ENCODE measurements at places on chromosomes 4 and X.

GRCh38 chrX:314049-314448 lies 4.5 kb downstream of the GTPBP6 start:
- no peak for DNase-seq

GRCh38 chr4:89242864-89243732 lies 64.5 kb downstream of the GPRIN3 start:
- no peak for DNase-seq

GRCh38 chr4:143380629-143381028 lies 44.0 kb downstream of the GAB1 start:
- no peak for DNase-seq

- no peak for DNase-seq
These were observed 107.8 kb upstream of the SCML1 start for GRCh38 chrX:17629519-17629918.

DNA sequence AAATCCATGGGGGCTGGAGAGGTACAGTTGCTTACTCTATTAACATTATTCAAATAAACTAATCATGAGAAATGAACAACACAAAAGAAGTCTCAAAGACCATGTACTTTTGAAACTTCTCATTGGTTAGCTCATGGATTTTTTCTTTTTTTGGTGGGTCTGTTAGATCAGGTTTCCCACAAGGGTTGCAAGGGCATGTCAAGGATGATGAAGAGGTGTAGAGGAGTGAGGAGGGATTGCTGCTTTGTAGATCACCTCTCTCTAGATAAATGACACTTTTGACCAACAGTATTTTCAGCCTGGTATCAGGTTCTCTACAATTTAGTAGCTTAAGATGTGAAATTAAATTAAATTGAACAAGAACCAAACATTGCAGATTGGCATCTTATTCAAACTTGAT lies 417.9 kb upstream of the AGA start:
- no peak for DNase-seq

DNA sequence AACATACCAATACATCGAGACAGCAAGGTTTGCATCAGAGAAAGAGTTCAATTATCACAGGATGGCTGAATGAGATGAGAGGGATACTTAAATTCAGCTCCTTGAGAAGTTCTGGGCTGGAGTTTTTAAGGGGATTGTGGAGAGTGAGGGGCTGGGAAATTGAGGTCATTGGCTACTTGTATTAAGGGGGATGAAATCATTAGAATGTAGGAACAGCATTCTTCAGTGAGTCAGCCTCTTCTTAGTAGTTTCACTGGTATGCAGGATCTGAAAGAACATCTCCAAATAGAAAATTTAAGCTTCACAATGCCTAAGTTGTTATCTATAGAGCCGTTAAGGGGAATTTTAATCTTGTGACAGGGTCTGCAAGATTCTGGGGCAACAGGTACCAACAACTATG lies 211.6 kb upstream of the TAPT1 start:
- no peak for DNase-seq

- no peak for DNase-seq
These were observed 80.2 kb downstream of the SH2D1A start for GRCh38 chrX:124426288-124427169.

- no peak for DNase-seq
These were observed 33.8 kb upstream of the NAP1L5 start for GRCh38 chr4:88731381-88731780.

GRCh38 chr4:128284317-128284716 lies 3.3 kb downstream of the PGRMC2 start:
- DNase-seq = no peak

- DNase-seq = no peak
These were observed 167.2 kb downstream of the STK32B start for GRCh38 chr4:5218376-5219069.

GRCh38 chr4:131370846-131371245 lies 1778.2 kb upstream of the PCDH10 start:
- DNase-seq = no peak

DNA sequence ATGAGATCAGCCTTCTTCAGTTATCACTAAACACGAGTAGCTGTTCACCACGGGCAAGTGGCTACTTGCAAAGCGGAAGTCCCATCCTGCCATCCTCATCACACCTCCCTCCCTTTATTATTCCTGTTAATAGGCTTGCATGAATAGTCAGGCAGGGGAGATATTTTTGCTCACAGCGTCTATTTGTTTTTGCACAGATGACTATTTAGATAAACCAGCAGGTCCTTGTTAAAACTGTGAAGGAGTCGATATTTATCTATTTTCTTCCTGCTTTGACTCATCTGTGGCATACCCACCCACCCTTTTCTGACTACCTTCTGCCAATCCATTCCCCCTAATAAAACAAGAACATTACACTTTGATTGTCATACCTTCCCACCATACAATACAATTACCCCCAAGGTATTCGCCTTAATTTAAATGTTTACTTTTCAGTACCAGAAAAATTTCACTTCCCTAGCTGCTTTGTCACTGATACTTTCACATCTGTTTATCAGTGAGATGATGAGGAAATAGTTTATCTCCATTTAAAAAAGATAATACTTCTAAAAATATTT lies 96.6 kb upstream of the BANK1 start:
- no peak for DNase-seq

DNA sequence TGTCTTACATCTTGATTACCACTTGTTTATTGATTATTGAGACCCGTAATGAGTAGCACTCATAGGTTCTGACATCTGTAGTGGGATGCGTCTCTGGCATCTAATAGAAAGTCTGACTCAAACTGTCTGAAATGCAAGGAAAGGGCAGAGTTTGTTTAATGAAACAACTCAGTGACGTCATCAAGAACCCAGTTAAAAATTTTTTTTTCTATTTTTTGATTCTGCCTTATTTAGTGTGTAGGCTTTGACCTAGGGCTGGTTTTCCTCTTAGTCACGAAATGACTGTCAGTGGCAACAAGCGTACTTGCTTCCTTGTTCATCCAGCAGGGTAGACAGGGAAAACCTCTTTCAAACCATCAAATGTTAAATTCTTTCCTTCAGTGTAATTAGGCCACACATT lies 3.1 kb upstream of the CDKL5 start:
- DNase-seq = peak; percentile 50

DNA sequence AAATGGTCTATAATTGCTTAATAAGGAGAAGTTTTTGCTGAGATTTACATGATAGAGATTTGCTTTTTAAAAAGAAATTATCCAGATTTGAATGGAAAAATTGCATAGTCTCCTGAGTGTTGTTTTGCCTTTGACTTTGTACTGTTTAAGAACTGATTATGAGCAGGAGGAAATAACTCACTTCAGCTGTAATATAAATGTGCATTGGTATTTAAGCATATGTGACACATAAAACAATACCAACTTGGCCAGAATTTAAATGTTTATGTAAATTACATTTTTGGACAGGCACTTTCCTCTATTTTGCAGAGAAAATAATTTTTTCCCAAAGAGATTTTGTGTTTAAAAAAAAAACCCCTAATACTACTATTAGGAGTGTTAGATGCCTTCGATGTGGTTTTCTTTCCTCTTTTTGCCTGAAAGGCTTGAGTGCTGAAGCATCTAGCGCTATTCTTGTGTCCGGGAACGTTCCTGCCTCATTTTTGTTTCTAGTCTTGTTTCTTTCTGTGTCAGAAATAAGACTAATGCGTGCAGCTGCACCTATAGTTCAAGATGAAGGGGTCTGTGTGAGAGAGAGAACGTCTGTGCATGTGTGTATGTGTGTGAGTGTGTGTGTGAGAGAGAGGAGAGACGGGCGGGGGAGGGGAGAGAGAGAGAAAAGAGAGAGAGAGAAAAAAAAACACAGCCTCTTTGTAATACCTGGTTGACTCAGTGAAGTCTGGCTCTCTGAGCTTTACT lies 60.8 kb downstream of the TBL1X start:
- no peak for DNase-seq

- DNase-seq = peak; percentile 38
These were observed 15.8 kb upstream of the MAGEA4 start for GRCh38 chrX:151896734-151897474.

DNA sequence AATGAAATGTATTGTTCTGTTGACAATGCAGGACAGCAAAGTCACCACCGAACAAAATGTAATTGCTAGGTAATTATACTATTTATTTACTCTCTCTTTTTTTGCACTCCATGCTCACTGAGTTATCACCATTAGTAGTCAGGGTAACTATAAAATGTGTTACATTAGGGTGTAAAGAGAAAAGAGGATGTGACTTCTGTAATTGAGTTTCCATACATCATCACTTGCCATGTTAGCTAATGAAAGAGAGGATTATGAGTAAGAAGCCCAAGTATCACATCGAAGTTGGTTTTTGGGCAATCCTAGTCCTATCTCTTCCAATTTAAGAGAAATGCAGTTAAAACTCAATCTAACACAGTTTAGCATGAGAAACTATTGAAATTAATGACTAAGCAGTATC lies 7.6 kb downstream of the ZXDA start:
- DNase-seq = no peak

DNA sequence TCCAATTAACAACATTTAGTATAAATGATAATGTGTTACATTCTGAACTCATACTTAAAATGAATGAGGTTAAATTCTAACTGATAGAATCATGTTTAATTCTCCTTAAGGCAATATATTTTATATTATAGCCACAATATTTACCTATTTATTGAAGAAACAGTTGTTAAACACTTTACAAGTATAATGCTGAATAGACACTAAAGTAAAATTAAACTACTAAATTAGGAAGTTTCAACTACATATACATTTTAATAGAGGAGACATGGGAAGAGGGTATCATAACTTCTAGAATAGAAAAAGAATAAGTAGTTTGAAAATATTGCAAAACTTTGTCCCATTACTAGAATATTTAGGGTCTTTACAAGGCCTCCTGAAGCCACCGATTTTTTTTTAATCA lies 36.2 kb upstream of the GRIA2 start:
- DNase-seq = no peak

GRCh38 chr4:140305053-140305452 lies 68.4 kb upstream of the SCOC start:
- no peak for DNase-seq

- DNase-seq = no peak
These were observed 133.1 kb upstream of the IL15 start for GRCh38 chr4:141503260-141503659.

DNA sequence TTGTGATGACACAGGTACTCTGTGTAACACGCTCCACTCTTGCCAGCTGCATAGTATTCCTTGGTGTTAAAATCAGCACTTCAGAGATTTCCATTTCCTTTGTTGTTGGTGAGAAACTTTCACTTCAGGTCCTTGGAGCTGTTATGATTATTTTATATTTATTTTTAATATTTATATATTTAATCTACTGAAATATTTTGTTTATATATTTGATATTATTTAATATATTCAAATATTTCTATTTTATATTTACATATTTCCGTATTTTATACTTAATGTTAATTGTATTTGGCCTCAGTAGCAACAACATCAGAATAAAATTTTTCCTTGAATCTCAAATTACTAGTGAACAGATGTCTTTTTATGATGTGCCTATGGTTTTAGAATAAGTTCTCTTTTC lies 225.3 kb downstream of the MAGEB17 start:
- no peak for DNase-seq

GRCh38 chrX:69067841-69068240 lies 97.4 kb downstream of the PJA1 start:
- DNase-seq = no peak

GRCh38 chr4:139503622-139504166 lies 49.8 kb downstream of the RAB33B start:
- DNase-seq = no peak

GRCh38 chrX:46408553-46409407 lies 136.4 kb downstream of the ZNF674 start:
- no peak for DNase-seq

- DNase-seq = no peak
These were observed 12.8 kb upstream of the FOXO4 start for GRCh38 chrX:71082822-71083221.

- DNase-seq = no peak
These were observed 5.4 kb downstream of the TSPAN5 start for GRCh38 chr4:98652996-98653395.

DNA sequence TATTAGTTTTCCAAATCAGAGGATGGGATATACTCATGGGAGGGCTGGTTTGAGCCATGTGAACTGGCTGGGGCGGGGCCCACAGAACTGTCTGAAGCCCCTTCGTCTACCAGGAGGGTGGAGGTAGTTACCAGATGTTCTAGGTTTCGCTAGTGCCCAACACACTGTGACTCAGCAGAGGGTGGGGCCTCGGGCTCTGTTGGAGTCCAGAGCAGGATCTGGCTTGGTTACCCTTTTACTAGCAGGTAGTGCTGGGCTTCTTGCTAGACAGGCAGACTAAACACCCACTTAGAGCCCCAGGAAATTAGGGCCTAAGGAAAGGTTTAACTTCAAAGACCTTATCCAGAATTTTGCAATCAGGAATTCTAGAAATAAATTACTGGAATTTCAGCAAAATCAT lies 56.2 kb upstream of the CHRDL1 start:
- DNase-seq = no peak

- no peak for DNase-seq
These were observed 137.1 kb downstream of the ARHGAP6 start for GRCh38 chrX:11528623-11529022.

GRCh38 chr4:43846111-43846587 lies 602.5 kb downstream of the KCTD8 start:
- DNase-seq = no peak

- DNase-seq = no peak
These were observed 218.5 kb upstream of the ANKRD50 start for GRCh38 chr4:124931050-124931449.

DNA sequence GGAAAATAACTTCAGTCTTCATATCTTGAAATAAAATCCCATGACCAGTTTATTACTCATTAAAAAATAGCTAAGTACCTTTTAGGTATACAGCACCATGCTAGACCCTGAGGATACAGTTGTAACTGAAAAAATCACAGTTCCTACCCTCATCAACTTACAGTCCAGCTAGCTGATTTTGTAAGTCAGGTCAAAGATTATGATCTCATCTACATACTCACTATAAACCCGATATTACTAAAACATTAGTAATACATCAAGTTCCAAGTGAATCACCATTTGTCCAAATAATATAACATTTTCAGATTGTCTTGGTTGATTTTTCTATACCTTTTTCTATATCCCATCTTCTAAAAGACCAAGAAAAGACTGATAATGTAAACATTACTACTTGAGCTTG lies 333.9 kb downstream of the INPP4B start:
- DNase-seq = no peak

DNA sequence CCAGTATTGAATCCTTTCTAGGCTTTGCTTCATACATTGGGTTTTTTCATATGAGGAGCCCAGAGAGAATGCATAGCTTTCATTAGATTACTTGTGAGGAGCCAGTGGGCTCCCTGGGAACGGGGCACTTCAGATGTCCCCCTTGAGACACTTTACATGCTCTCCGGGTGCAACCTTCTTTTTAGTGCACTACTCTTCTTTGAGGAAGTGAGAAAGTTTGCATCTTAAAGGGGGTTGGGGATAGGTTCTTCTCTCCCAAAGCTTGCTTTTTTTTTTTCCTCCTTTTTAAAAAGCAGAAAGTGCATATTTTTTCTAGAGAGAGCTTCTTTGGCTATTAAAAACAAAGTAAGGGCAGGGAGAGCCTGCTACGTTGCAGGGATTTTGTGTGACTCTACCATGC lies 4.3 kb downstream of the HADH start:
- no peak for DNase-seq

DNA sequence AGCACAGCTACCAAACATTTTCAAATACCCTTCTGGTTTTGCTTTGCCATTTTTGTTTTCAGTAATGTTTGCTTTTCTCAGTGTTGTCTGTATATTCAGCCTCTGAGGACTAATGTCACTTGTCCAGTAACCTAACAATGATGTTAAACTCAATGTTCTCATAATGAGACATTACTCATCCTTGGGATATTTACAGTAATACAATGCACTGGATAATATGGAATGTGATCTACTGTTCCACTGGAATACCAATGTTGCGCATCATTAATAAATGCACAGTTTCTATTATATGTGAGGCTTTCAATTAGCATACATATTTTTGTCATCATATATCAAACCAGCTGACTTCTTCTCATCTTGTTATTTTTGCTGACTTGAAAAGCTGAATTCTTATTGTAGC lies 259.1 kb downstream of the SH2D1A start:
- DNase-seq = no peak

Data from GM04503 (cell line).